CMK (cell line): ENCODE measurements at places on chromosomes 16 and 17.

DNA sequence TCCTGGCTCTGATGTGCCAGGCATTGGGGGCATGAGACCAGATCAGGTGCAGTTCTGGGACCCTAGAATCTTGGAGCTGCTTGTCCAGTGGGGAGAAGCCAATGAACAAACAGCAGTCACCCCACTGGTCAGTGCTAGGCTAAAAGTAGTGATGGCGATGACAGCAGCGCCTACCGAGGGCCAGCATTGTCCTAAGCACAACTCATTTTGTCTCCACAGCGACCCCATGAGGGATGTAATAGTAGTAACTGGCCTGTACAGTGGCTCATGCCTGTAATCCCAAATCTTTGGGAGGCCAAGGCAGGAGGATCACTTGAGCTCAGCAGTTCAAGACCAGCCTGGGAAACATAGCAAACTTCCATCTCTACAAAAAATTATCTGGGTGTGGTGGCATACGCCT, 6.2 kb downstream of the SMCR8 start:
- no peak for DNase-seq

- DNase-seq = no peak
Measured at GRCh38 chr17:62916684-62917571, 49.1 kb upstream of the TANC2 start.

DNA sequence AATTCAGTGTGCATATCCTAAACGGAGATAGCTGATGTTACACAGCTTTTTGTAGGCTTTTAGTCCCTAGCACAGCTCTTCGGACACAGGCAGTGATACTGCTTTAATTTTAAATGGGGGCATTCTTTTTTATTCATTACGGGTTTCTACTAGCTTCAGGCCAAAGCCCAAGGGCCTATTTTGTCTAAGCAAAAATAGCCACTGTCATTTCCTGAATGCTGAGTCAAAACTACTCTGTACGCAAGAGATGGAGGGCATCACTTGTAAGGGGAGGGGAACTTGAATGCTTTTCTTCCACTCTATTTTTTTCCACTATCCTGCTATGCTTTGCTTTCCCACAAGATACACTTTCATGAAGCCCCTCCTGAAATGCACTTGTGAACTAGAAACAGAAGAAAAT, 360.7 kb downstream of the PMP22 start:
- DNase-seq = no peak

GRCh38 chr16:24917236-24917635, 71.5 kb downstream of the SLC5A11 start:
- no peak for DNase-seq

GRCh38 chr17:11786711-11787438, 188.6 kb downstream of the DNAH9 start:
- DNase-seq = no peak

GRCh38 chr17:47831934-47832327, 461 bp downstream of the LRRC46 start:
- peak; percentile 59 for DNase-seq
